Lower lobe of right lung (tissue), 2 donors: ENCODE measurements at places on chromosomes 11 and 22. TPM values are rescaled to one million over a fixed set of nuclear protein-coding genes. Genes with fewer than 3 reads are reported as not detected.

The MRGPRX3 gene
- not detected for total RNA-seq

GRCh38 chr11:63042596-63042995 is 27.0 kb upstream of the SLC22A8 start:
- no peaks in the 10 kb centered on the region for H3K27me3 ChIP-seq
- H3K4me1 ChIP-seq: no peaks in the 10 kb centered on the region
- no peak for DNase-seq
- H3K36me3 ChIP-seq: no peaks in the 10 kb centered on the region

DNA sequence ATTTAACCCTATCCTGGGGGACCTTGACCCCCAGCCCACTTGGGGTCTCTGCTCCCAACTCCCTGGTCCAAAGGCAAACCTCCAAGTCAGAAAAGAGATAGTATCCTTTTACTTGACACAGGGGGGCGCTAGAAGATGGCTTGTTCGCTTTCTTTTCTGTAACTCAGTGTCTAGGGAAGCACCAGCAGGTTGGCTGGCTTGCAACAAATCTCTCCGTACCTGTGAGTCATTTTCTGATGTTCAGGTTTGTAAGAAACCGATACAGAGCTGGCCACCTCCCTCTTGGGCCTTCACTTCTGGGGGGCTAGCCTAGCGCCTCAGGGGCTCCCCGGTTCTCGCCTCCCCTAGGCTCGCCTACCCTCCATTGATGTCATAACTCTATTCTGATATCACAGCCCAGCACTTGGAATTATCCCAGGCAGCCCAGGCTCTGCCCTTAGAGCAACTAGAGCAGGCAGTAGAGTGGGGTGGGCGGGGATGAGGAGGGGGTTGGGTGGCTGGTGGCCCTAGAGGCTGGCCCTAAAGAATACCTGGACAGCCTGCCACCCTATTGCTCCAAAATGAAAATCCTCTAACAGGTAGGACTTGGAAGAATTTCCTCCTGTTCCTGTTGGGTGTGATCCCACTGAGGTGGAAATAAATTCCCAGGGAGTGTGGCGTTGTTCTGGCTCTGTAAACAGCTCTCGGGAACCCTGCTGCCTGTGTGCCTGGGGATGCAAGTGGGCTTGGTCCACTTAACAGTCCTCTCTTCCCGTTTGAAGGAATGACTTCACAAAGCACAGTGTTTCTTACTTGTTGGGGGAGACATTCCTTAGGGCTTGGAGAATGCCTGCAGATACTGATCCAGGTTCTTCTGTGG is 69.4 kb downstream of the OSBP2 start:
- H3K27ac ChIP-seq: no peak overlapping the region
- DNase-seq: no peak
- H3K36me3 ChIP-seq: no peaks in the 10 kb centered on the region
- no peaks in the 10 kb centered on the region for H3K27me3 ChIP-seq
- H3K4me1 ChIP-seq: no peaks in the 10 kb centered on the region

GRCh38 chr11:66415423-66415822 is 5.4 kb upstream of the NPAS4 start:
- H3K36me3 ChIP-seq: no peaks in the 10 kb centered on the region
- DNase-seq: no peak
- H3K27ac ChIP-seq: no peak overlapping the region
- H3K27me3 ChIP-seq: peaks cover 49% of the 10 kb centered on the region
- peaks cover 3% of the 10 kb centered on the region for H3K4me1 ChIP-seq
